ELR (cell line): ENCODE measurements at places on chromosomes 16 and 17.

- peak; percentile 41 for DNase-seq
Observed at GRCh38 chr16:3454093-3454492, 10.6 kb downstream of the NAA60 start.

- no peak for DNase-seq
Observed at GRCh38 chr16:4240624-4241023, 1.3 kb downstream of the SRL start.

- DNase-seq = no peak
Observed at GRCh38 chr17:66438101-66438500, 135.7 kb downstream of the PRKCA start.

- DNase-seq = peak; percentile 48
Observed at GRCh38 chr16:75703306-75703705, 2.0 kb upstream of the DUXB start.

- DNase-seq = peak; percentile 62
Observed at GRCh38 chr17:69012895-69013805, 47.6 kb downstream of the ABCA9 start.

- DNase-seq = no peak
Observed at GRCh38 chr16:1497014-1497598, 3.9 kb downstream of the TELO2 start.

DNA sequence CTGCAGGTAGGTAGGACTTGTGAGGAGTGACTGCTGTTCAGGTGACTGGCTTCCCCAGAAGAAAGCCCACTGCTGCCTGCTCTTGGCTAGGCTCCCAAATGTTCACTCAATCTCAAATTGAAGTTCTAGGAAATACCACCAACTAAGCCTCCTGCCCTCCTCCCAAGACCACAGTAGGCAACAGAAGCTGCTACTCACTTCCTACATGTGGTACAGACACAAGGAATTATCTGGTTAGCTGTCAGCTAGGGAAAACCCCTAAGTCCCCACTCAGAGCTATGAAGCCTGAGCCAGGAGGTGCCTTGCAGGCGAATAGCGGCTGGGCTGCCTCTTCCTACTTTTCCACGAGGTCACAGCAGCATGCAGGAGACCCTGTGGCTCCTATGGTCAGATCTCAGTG, 4.9 kb downstream of the FBXO39 start:
- peak; percentile 18 for DNase-seq

DNA sequence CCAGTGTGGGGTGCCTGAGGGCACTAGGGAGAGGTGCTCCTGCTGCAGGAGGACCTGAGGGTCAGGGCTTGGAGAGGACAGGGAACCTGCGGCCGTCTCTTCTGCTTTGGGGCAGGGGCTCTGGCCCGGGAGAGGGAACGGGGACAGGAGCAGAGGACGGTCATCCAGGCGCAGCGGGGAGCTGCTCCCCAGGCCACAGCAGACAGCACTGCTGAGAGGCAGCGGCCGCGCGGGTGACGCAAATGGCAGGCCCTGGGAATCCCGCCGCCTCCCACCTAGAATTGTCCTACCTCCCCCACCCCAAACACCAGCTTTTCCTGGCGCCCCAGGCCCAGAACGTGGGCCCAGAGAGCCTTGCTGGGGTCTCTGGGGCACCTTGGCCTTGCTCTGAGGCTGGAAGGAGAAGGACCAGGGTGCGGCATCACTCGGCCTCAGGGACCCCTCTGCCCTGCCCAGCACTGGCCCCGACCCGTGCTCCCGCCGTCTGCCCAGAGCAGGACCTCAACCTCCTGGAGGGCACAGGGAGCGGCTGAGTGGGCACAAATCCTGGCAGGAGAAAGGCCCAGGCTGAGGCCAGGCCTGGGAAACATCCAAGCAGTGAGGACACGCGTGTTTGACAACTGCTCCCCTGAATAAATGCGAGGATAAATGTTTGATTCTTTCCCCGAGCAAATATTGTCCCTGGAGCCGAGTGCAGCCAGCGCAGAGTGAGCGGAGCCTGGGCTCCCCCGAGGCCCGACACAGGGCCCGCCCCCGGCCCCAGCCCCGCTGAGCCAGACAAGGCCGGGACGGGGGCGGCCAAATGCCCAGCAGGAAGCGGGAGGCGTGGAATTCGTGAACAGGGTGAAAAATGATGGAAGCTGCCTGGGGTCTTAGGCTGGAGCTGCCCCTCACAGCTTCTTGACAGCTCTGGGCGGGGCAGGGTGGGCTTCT, 8.5 kb downstream of the SSTR5 start:
- DNase-seq = no peak

DNA sequence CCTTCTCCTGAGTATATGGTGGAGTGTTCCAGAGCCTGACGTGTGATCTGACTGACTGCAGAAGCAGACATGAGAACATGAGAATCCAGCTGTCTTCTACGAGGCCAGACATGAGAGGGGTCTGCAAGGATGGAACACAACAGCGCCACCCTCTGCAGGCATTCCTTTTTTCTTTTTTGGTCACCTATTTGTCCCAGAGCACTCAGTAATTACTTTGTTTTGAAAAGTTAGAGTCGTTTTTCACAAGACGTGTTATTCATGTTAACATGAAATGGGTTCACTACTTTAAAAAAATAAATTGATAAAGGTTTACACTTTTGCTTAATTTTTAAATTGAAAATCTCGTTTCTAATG, 43.8 kb upstream of the ATP2A3 start:
- DNase-seq = no peak

DNA sequence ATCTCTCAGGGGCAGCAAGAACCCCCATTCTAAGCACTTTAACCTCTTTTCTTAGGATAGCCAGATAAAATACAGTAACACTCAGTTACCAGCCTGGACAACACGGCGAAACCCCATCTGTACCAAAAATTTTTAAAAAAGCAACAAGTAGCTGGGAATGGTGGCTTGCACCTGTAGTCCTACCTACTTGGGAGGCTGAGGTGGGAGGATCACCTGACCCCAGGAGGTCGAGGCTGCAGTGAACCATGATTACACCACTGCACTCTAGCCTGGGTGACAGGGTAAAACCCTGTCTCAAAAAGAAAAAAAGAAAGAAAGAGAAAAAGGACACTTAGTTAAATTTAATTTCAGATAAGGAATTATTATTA, 28.6 kb upstream of the UBE2G1 start:
- no peak for DNase-seq

DNA sequence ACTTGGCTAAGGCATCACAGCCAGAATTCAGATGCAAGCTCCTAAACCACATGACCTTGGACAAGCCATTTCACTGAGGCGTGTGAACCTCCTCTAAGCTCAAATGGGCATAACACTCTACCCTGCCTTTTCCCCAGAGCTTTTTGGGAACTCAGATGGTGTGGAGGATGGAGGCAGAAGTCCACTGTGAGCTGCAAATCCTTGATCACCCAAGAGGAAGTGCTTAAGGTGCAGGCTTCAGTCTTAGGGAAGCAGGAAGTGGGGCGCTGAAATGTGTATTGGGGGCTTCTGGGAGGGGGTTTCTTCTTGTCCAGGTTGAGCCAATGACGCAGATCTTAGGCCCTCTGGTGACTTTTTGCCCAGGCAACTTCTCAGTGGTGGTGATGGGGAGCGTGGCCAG, 12.9 kb downstream of the CIITA start:
- DNase-seq = no peak

GRCh38 chr17:41184480-41184961, at the start of gene KRTAP4-1:
KRTAP4-1 (minus strand) TSS chr17:41184911; CDS start chr17:41184854, 57 bp downstream.
- no peak for DNase-seq

DNA sequence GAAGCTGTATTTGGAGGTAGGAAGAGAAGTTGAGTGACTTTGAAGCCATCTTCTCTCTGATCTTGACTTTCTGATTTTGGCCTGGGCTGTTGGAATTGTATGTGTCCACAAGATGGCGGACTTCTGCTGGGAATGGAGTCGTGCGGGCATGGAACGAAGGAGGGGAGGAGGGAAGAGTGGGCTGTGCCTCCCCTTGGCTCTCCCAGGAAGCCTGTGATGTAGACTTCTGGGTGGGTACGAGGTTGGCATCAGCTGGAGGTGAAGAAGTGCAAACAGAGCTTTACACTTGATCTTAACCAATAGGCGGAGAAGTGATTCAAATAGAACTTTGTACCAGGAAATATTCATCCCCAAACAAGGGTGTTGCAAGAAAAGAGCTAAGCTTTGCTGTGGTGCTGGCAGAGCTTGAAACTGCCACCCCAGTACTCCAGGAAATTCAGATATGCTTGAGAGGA, 7.4 kb upstream of the TMEM220 start:
- DNase-seq = peak; percentile 66

DNA sequence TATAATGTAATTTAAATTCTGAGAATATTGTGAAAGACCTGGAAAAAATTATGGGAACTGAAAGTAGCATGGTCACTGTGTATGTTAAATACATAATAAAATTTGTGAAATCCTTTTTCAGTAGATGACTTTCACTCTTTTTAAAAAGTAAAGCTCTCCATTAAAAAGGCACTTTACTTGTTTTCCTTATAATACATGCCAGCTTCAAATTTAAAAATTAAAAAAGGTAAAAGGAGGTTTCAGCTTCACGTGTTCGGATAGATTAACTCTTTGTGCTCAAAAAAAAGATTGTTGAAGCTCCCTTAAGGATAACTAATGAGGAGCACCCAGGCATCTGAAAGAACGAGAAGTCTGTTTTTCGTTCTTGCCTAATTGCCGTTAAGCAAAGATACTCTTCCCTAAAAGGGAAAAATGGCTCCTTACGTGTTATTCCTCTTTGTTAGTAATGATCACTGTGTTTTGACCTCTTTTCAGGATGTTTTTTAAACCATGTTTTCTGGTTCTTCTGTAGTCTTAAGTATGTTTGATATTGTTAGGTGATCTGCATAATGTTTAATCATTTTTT, 87.8 kb downstream of the TUBD1 start:
- DNase-seq = no peak

- DNase-seq = no peak
Observed at GRCh38 chr17:36695082-36695481, 93.7 kb downstream of the MRM1 start.

GRCh38 chr17:57554826-57555635, 190.1 kb downstream of the CCDC182 start:
- DNase-seq = no peak

GRCh38 chr17:40177275-40177874, at the start of gene RAPGEFL1:
RAPGEFL1 (plus strand) TSS chr17:40177470; CDS start chr17:40177862, 392 bp downstream.
- peak; percentile 71 for DNase-seq

DNA sequence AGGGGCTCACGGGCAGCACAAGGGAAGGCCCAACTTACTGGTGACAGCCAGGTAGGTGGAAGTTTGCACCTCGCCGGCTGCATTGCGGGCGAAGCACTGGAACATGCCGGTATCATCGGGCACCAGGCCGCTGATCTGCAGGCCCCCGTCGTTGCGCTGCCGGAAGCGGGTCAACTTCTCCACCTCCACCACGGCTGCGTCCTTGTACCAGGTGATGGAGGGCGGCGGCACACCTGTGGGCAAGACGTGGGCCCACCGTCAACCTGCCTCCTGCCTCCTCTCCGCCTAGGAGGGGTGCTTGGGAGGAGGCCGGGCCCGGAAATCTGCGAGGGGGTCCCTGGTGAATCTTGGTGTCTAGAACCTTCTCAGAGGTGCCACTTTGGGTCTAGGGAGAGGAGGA, 123.6 kb upstream of the CDC42EP4 start:
- no peak for DNase-seq

DNA sequence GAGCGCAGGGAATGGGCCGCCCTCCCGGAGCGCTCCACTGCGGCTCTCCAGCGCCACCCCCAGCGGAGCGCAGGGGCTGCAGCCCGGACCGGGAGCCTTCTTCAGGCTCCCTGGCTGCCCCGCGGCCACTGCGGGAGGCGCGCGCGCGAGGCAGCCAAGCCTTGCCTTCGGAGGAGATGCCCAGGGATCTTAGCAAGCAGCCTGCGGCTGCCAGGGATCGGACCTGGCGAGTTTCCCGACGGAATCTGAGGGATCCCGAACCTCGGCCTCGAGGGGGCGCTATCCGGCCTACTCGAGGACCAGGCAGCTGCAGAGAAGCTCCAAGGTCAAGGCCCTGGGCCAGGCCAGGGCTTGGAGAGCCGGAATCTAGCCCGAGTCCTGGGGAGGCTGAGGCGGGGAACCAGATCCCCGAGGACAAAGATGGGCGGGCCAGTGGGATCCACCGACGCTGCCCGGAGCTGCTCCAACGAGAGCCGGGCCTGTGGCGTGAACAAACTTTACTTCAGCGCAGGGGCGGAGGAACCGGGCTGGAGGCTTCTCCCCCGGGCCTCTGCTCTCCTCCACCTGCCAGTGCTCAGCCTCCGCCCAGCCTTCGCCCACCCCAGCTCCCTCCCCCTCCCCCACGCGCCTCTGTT, at the start of gene IRX6:
Gene IRX6 (plus strand): TSS at position 567 of the 635 bp plus-strand sequence. CDS start 889 bp downstream, outside the sequence.
- no peak for DNase-seq

GRCh38 chr16:57260294-57260929, 15.4 kb downstream of the ARL2BP start:
- DNase-seq = peak; percentile 84

DNA sequence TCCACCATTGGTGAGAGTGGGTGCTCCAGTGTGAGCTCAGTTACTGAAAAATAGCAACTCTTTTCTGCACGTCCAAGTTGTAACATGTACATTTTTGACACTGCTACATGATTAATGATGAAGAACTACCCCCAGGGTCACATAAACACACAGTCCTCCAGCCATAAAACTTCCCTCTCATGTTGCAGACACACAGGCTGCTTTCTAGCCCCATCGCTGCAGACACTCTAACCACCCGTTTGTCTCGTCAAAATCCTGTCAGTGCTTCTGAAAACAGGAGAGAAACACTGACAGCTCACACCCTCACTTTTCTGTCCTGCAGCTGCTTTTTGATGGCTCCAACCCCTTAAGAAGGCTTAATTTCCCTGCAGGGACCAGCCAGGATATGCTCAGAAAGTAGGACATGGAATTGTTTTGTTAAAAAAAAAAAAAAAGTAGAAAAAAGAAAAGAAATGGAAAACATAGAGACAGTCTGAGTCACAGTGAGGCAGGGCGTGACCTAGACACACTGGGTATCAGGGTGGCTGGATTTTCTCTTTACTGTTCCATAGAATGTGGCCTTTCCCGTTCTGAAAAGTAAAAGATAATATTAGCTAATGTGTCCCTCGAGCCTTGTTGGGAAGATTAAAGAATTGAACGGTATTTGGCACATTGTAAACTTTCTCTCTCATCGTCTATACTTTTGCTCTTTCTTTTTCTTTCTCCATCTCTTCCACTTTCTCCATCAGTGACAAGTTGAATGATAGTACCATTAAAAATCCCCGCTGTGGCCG, 20.7 kb upstream of the CCL5 start:
- peak; percentile 32 for DNase-seq

DNA sequence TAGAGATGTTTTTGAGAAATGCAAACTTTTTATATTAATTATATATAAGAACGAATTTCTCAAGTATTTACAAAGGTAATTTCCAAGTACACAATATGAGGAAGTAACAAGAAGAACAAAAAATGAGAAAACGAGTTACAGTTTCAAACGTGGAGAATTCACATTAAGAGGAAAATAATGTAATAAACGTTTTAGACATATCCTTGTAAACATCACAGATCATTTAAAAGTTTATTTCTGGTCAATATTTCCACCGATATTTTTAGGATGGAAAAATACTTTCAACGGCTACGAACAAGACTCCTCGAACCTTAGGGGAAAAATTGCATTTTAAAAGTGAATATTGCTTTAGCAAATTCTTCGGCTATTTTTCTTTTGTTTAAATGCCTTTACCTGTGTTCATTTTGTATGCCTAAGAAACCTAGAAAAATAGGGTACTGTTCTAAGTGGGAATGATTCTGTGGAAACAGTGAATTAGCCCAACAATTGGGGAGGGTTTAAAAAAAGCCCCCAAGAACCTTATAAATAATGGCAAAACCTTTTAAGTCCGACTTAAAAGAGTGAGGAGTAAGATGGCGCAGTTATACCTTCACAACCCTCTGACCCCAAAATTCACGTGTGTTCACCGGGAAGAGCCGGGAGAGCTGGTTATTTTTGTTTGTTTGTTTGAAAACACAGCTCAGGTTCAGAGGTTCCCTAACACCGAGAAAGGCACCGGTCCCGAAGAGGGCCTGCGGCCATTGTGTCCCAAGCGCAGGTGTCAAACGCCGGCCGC, 3.3 kb downstream of the HNF1B start:
- no peak for DNase-seq
